ENCODE measurements at places on chromosomes 11 and 22. TPM values are rescaled to one million over a fixed set of nuclear protein-coding genes. Genes with fewer than 3 reads are reported as not detected.

CALCA gene
- polyA plus RNA-seq: 0.26 TPM

SLC6A5 gene
- polyA plus RNA-seq: not detected

HIPK3 gene
- 12.8 TPM for polyA plus RNA-seq

THRSP gene
- polyA plus RNA-seq: not detected

TNNT3 gene
- 3.5 TPM for polyA plus RNA-seq

GRCh38 chr11:133228471-133229329 lies 303.6 kb downstream of the OPCML start:
- DNase-seq: no peak

- DNase-seq: no peak
Measured at GRCh38 chr11:126029237-126029636, 33.4 kb downstream of the CDON start.

DNA sequence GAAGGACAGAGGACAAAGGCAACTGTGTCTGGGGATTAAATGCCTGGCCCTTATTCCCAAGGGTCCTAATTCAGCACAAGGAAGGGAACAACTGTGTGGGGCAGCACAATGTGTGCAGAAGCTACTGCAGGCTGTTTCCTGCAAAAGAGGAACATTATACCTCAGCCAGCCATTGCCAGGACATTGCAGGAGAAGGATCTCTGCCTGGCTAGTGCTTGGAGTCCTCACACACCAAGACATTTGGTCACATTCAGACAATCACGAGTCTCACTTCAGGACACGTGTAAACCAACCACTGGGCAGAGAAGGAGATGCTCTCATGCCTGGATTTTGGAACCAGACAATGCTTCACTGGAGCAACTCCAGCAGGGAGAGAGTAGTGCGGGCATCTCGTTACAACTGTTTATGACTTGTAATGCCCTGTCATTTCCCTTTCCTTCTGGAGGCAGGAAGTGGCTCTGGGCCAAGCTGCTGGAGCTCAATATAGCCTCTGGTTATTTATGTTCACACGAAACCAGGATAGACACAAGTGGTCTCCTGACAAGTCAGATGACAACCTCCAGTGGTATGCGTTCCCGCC lies 23.9 kb upstream of the ZC3H12C start:
- no peak for DNase-seq

DNA sequence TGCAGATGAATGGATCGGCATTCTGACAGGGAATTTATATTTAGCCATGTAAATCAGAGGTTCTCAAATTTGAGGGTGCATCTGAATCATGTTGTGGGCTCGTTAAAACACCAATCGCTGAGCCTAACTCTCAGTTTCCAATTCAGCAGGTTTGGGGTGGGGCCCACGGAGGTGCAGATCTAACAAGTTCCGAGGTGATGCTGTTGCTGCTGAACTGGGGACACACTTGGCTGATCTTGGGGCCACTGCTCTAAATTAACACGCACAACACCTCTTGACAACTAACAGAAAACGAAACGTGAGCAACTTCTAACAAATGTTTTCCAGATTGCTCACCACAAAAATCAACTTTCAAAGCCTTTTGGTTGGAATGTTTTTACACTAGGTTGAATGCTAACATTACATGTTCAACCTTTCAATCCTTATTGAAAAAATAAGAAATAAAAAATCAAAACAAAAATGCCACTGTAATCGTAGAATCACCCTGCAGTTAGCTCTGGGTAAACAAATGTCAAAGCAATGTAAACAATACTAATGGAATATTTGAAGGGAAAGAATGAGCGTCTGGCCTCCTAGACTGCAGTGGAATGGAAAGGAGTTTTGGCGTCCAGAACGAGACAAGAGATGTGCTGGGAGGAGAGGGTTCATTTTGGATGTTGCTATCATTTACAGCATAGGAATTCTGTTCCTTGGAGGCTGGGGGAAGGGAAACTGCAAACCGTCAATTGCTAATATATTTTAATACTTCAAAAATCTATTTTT lies 68.3 kb upstream of the SLC6A5 start:
- no peak for DNase-seq

DNA sequence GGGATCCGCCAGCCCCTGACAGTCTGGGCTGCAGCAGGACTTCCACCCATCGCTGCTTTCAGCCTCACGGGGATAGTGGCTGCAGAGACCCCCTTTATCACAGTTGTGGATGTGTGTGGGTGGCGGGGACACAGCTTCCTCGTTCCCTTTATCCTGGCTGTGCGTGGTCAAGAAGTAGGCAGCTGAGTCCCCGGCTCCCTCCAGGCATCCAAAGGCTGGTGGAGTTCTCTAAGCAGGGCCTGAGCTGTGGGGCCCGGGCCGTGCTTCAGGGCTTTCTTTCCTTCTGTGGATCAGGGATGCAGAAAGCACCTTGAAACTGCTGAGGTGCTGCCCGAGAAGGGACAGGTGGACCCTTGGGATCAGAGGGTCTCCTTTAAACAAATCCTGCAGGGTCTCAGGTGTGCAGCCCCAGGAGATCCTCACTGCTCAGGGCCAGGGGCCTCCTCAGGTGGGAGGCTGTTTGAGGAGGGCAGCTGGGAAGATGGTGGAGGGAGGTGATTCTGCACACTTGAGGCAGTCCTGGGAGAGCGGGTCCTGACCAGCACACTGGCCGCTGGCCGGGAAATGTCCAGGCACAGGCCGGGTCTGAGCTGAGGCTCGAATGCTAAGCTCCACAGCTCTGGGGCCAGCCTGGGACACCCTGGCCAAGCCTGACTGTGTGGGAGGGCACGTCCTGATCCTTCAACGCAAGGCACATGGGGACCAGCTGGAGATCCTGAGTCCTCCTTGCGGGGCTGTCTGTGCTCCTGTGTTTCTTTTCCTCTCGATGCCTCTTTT lies 1024.3 kb downstream of the BRD1 start:
- DNase-seq: peak; percentile 61

- DNase-seq: no peak
Measured at GRCh38 chr11:119166368-119167076, 2.0 kb upstream of the NLRX1 start.

- peak; percentile 74 for DNase-seq
Measured at GRCh38 chr11:118908901-118909618, 16.7 kb downstream of the BCL9L start.

- DNase-seq: no peak
Measured at GRCh38 chr11:223884-224283, 12.3 kb downstream of the SIRT3 start.

- DNase-seq: no peak
Measured at GRCh38 chr11:71934213-71934612, 5.4 kb downstream of the RNF121 start.

DNA sequence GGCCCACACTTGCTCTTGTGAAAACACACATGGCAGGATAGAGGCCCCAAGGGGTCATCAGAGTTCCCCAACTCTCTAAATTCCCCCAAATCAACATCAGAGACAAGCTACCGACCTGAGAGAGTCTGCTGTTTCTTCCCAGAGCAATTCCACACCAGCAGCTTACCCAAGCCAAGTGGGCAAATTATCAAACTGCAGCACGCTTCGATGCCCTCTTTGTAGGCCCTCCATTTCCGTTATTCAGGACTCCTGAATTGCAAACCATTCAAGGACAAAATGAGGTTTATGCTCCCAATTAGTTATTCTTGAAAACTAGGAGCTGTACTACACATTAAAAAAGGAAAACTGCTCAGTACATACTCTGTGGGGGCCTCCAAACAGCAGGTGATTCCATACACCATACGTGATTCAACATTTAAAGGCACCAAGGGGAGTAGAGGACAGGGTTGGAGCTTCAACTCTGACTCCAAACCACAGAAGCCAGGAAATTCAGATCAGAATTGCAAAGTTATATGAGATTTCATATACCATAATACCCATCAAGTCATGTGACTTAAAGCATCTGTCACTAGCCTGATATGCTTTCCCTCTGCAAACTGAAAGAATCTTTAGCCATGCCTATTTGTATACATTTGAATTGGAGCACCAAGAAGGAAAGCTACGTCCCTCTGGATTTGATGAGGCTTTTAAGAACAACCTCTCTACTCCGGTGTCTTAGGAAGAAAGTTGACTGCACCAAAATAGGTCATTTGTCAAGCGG lies 234.8 kb downstream of the CADM1 start:
- DNase-seq: no peak

GRCh38 chr11:36340897-36341296 lies 44.8 kb downstream of the PRR5L start:
- DNase-seq: no peak

- DNase-seq: no peak
Measured at GRCh38 chr11:8329336-8329735, 65.7 kb upstream of the LMO1 start.
